ENCODE measurements at places on chromosomes 7 and 10.

DNA sequence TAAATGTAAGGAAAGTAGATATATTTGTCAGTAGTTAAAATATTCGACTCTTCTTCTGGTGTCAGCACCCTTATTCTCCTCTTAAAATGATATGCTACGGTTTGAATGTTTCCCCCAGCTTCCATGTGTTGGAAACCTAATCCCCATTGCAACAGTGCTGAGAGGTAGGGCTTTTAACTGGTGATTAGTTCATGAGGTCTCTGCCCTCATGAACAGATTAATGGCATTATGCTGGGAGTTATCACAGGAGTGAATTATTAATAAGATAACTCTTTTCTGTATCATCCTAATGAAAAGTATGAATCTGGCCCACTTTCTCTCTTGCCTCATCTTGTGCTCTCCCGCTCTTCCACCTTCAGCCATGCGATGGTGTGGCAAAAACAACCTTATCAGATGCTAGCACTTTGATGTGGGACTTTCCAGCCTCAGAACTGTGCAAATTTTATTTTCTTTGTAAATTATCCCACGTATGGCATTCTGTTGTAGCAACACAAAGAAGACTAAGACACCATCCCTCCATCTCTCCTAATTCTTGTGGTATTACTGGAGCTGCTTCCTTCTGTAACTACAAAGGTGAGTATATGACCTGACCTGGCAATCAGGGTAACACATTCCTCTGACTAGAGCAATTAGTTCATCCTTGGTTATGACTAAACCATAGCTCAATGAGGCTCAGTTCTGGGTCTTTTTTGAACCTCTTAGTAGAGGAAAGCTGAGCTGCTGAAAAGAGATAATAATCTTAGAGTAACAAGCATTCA is 171.1 kb upstream of the TMEM196 start:
- peak; percentile 10 for DNase-seq

DNA sequence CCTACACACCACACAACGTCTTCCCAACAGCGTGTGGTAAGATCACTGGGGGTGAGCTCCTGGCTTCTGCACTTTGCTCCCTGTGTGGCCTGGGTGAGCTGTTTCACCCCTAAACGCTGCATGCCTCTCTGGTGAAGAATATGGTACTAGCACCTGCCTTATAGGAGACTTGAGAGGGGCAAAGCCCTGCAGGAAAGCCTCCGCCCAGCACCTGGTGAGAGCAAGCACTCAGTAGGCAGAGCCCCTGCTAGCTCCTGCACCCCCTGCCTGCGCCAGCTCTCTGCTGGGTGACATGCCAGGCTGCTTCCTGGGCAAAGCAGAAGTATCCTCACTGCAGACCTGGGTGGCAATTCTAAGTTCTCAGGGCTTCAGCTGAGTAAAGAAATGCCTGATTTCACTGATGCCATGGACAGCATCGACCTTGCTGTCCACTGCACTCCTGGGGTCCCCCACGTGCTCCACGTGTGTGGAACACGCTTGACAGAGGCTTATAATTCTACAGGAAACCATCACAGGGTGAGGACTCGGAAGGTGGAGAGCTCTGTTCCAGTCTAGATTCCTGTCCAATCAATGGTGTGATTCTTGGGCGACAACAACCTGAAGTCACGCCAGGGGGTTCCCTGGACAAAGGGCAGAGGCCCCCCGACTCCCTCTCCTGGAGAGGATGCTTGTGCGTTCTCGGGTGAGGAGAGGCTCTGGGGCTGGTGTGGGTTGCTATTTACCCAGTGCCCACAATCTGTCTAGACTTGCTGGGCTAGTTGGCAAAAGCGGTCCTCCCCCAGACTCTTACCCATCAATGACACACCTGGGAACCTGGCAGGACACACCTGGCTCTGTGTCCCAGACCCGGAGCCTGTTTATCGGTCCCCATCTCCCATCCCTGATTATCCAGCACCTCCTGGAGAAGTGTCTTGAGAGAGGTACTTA is 5.0 kb upstream of the CALML5 start:
- DNase-seq, result no peak

GRCh38 chr7:78218876-78219275 is 420.3 kb downstream of the PHTF2 start:
- DNase-seq, result peak; percentile 15

- DNase-seq, result no peak
These were observed 135.9 kb downstream of the GPAM start for GRCh38 chr10:112047674-112048073.

All from ELR (cell line).